ENCODE measurements at places on chromosomes 16 and 17. TPM values are rescaled to one million over a fixed set of nuclear protein-coding genes. Genes with fewer than 3 reads are reported as not detected.

GRCh38 chr17:73066148-73066884 lies 26.2 kb downstream of the SLC39A11 start:
- ATAC-seq: no peak

DNA sequence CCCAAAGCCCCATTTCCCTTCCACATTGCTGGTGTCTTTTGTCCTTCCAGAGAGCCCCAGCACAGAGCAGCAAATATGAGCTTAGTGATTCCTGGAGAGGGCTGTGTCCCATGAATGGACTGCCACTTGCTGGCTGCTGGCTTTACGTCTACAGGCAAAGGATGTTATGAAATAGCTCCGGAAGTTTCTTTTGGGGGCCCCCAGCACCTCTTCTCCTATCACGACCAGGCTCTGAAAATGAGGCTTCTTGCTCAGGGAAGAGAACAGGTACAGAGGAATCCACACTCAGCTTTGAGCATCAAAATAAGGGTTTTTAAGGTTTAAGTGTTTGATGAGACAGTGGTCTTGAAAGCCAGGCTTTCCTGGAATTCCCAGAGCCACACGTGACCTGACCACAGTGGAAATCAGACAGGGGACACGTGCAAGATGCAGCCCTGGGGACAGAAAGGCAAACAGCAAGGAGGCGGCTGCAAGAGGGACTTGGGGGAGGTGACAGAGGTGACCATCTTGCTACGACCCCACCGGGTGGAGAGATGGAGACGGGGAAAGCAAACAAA lies 58.1 kb downstream of the ZDHHC7 start:
- ATAC-seq: peak; percentile 30

DNA sequence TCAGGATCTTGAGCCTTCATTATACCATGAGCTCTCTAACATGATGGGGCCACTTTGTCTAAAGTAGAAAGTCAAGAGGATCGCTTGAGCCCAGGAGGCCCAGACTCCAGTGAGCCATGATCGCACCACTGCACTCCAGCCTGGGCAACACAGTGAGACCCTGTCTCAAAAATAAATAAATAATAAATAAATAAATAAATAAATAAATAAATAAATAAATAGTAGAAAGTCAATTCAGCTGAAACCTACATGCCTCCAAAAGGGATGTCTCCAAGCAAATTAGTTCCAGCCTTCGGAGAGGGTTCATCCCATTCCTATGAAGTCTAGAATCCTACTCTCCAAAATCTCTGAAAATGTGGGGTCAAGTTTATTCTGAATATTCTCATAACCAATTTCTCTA lies 26.0 kb downstream of the C17orf67 start:
- no peak for ATAC-seq

DNA sequence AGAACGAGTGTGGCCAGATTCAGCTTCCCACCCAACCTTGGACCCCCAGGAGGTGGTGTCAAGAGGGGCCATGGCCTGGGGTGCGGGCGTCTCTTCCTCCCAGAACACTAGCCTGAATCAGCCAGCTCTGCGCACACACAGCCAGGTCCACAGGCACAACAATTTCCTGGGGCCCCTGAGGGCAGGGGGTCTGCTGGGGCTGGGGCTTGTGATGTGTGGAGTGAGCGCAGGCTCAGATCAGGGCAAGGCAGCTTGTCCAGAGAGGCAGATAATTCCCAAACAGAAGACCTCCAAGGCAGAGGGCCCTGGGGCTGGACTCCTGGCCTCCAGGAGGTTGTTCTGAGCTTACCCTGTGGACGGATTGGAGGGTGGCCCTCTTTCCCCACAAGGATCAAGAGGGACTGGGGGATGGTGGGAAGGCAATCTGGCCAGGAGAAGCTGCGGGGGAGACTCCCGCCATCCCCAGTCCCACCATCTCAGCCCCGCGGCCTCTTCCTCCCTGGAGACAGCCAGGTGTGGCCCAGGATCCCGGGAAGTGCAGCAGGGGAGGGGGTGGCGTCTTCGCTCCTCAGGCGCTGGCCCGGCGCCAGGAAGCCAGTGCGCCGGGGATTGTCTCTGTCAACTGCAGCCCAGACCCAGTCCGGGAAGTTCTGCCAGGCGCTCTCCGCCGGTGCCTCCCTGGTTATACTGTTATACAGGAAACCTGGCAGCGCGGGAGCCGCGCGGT lies 52.0 kb upstream of the AMZ2 start:
- no peak for ATAC-seq

DNA sequence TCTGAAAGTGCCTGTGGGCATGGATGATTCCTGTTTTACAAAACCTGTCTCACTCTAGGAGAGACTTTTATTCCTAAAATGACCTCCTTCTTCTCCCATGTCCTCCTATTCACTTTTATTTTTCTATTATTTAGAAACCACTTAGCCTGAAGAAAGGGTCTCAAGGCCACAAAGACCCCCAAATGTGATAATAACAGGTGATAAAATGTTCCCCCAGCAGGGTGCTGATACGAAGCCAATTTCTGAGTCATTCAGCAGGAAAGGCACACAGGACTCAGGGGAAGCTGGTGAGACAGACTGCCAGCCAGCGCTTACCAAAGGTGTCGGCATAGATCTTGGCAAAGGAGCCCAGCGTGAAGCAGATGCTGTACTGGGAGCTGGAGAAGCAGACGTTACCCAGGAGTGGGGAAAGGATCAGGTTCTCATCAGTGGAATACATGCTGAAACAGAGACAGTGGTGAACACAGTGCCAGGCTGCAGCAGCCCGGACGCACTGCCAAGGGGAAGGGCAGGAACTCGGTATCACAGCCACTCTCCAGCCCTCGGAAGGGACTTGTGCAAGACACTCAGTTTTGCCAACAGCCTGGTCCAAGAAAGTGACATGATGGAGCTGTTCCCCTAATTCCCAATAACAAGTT lies 24.6 kb downstream of the HIGD1B start:
- no peak for ATAC-seq

The TBC1D3L gene
- 7.2 TPM for total RNA-seq

The ZNF597 gene
- total RNA-seq: 2.0 TPM

Measured in motor neuron (in vitro differentiated cells).